ENCODE measurements at places on chromosomes 7 and 10.
A peak's percentile ranks its signal among the peaks of the same experiment; 100 is the strongest.

DNA sequence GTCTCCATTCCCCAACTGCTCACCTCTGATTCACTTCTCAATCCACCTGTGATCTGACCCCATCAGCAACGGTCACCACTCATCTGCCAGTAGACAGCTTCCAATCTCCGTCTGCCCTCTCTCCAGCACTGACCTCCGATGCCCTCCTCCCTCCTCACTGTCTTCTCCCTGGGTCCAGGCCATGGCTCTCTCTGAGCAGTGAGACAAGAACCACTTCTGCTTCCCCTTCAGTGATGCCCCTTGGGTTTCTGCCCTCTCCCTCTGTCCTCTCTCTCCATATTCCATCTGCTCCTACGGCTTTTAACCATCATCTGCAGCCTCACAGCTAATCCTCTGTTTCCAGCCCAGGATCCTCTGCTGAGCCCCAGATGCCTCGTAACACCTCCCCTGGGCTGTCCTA is 55.5 kb upstream of the OPALIN start:
- no peak for DNase-seq

- no peak for DNase-seq
These were observed 223.2 kb downstream of the FANK1 start for GRCh38 chr10:126119599-126119998.

- DNase-seq, result no peak
These were observed 2.6 kb upstream of the MYPN start for GRCh38 chr10:68106656-68107055.

DNA sequence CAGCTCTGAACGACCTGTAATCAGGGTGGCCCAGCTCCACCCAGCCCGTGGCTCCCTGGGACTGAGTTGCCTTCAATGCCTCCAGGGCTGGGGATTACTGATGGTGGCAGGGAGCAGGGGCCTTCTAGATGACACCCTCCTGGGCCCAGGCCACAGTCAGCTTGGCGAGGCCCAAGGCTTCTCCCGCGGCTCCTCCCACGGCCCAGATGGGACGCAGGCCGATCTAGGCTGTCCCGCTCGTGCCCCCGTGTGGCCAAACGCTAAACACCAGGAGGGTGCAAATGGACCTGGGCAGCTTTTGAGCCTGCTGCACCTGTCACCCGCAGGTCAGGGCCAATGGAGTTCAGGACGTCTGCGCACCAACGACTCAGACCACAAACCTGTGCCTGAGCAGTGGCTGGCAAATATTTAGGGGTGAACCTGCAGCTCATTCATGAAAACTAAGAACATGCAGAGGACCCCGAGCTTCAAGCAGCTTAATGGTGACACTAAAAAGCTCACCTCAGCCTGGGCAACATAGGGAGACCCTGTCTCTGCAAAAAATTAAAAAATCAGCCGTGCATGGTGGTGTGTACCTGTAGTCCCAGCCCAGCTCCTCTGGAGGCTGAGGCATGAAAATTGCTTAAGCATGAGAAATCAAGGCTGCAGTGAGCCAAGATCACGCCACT is 43.2 kb downstream of the ASB13 start:
- DNase-seq, result peak; percentile 92

DNA sequence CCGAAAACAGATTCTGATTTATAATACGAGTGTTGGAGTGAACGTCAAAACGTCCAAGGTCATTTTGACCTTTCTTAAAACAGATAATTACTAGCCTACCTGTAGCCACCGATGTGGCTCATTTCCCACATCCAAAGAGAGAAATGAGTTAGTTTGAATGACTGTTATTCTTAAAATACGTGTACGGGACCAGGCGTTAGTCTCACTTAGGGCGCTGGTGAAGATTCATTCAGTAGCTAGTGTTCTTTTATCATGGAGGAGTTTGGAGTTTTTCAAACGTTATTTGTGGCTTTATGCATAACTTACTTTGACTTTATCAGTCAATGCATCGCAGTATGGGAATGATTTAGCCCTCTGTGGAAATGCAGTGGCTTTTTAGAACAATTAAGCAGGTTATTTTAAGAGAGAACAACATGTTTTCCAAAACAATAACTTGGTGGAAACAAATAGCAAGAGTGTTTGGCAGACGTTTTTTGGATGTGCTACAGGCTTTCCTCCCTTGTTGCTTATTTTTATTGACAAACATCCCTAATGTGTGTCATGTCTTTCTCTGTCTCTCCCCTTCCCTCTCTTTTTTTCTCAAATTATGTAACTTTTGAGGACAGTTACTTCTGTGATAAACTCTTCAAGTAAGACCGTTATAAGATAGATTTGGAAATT is 1.6 kb downstream of the BICC1 start:
- no peak for DNase-seq

DNA sequence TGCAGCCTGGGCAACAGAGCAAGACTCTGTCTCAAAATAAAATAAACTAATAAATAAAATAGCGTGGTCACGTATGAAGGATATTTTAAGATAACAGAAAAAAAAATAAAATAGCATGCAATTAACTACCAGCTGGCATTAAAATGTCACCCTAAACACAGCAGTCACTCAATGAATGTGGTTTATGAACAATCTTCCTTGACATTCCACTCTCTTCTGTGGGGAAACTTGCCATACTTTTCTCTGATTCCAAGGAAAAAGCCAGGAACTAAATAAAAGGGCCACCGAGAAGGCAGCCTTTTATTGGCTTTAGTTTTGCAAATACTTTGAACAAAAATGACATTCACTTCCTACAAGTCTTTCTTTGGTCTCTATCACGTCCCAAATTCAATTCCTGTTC is 266.6 kb downstream of the PARD3 start:
- no peak for DNase-seq

GRCh38 chr10:124621637-124622036 is 122.5 kb downstream of the FAM53B start:
- DNase-seq, result no peak

GRCh38 chr10:66095610-66096009 is 830.2 kb upstream of the LRRTM3 start:
- no peak for DNase-seq

- no peak for DNase-seq
These were observed 3.3 kb upstream of the SEC31B start for GRCh38 chr10:100522945-100523344.

DNA sequence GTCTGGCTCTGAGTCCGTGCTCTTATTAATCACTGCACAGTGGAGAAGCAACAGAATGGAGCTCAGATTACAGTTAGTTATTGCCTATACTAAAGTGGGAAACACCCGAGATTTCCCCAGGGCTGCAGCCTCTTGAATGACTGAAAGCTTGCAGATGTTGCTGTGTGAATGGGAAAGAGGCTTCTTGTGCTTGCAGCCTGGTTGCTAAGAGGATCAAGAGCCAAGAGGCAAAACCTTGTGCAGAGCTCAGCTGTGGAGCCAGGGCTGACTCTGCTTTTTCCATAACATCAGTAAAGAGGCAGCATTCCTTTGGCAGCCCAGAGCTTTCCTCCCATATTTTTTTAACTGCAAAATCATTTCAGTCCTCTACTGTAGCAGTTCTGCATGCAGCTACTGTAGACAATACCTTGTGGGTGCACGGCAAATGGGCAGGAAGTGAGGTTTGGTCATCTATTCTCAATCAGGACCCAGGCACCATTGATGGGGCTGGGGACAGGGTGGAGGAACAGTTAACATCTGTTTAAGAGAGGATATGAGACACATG is 86.5 kb downstream of the RALA start:
- peak; percentile 42 for DNase-seq

DNA sequence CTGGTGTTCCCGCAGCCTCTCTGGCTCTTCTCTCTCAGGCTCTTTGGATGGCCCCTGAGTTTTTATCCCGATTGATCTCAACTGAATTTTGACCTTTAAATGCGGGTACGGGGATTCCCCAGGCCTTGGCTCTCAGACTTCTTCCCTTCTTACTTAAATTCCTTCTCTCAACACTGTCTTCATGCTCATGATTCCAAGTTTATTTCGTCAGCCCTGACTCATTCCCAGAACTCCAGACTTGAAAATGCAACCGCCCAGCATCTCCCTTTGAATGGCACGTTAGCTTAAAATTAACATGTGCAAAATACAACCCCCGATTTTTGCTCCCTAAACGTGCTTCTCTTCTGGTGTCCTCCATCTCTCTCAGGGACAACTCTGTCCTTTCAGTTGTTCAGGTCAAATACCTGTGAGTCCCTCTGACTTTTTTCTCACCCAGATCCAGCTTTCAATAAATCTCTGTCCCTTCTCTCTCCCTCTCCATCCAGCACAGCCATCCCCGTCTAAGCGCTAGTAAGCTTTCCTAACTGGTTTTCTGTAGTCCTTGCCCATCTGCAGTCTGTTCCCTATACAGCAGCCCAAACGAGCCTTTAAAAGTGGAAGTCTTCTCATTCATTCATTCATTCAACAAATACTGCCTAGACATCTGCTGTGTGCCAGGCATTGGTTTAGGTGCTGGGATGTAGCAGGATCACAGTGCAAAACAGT is 7.1 kb downstream of the HECW1 start:
- DNase-seq, result no peak

DNA sequence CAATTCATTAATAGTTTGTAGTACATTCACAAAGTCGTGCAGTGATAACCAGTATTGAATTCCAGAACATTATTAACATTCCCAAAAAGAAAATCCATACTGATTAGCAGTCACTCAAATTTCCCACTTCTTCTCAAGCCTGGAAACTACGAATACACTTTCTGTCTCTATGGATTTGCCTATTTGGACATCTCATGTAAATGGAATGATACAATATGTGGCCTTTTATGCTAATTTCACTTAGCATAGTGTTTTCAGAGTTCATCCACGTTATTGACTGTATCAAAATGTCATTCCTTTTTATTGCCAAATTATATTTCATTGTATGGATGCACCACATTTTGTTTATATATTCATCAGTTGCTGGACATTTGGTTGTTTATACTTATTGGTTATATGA is 78.8 kb downstream of the STK31 start:
- DNase-seq, result no peak

- peak; percentile 51 for DNase-seq
These were observed 54.9 kb upstream of the ANK3 start for GRCh38 chr10:60444494-60445064.

DNA sequence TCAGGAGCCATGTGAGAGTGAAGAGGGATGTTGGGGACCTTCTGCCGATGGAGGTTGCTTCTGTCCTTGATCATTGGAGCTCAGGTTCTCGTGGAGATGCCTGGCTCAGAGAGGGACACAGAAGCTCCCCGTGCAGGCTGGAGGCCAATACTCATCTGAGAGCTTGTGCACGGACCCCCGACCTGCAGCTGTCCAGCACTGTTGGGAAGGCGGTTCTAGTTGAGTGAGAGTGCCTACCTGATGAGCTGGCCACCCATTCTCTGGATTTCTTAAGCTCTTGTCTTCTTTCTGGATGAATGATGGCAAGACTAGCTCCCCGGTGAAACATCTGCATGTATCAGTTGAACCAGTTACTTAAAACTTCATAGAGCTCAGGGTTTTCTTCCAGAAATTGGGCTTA is 247.6 kb upstream of the MKI67 start:
- no peak for DNase-seq

DNA sequence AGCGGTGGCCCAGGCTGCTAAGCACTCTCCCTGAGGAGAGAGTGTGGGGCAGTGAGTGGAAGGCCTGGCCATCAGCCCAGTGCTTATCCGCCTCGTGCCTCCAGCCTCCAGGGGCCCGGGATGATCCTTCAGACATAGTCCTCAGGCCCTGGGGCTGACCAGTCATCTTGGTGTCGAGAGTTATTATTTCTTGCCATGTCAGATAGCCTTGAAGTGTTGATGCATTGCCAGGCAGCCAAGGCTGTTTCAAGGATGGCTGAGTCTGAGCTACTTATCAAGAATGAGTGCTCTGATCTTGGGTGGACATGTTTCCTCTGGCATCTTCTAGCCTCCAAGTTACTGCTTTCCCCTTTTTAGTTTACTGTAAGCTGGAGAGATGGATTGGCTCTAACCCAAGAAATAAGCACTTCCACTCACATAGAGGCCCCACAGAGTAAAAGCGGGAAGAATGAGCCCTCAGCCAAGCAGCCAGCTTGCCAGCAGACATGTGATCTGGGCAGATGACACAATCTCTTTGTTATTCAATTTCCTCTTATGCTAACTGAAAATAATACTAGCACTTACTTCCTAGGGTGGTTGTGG is 136.5 kb upstream of the NAMPT start:
- DNase-seq, result peak; percentile 62

- DNase-seq, result no peak
These were observed 87.4 kb downstream of the CDH23 start for GRCh38 chr10:71483885-71484751.

GRCh38 chr10:85794553-85794952 is 572.0 kb downstream of the GRID1 start:
- DNase-seq, result no peak

- DNase-seq, result no peak
These were observed 1.7 kb upstream of the VGF start for GRCh38 chr7:101166909-101167644.

DNA sequence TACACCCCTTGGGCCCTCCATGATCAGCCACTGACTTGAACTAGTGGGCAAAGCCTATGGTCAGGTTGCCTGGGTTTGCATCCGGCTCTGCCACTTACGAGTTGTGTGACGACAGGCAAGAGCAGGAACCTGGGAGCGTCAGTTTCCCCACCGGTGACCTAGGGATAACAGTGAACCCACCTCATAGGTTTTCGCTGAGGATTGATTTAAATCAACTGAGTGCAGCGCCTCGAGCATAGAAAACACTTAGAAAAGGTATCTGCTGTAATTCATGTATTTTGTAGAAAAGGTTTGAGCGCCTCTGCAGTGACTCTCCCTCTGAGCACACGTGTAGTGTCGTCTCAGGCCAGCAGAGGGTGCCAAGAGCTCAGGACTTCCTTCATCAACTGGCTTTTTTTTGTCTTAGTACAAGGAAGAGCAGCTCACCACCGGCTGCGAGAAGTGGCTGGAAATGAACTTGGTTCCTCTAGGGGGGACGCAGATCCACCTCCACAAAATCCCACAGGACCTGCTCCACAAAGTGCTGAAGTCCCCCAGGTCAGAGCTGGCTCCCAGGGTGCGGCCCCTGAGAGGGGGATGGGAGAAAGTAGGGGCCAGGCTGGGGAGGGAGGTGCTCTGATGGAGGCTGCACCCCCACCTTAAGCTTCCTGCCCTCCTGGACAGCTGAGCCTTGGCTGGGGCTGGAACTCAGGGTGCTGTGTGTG is 27.7 kb downstream of the BTBD16 start:
- DNase-seq, result peak; percentile 81

- DNase-seq, result no peak
These were observed 17.1 kb downstream of the WIPI2 start for GRCh38 chr7:5207131-5207530.
